Activated CD8-positive, alpha-beta memory T cell treated with anti-CD3 and anti-CD28 coated beads for 1 hour (primary cell): ENCODE measurements at places on chromosomes 2 and 18.

GRCh38 chr18:76913583-76913982 is 91.2 kb downstream of the ZNF236 start:
- no peak for DNase-seq

DNA sequence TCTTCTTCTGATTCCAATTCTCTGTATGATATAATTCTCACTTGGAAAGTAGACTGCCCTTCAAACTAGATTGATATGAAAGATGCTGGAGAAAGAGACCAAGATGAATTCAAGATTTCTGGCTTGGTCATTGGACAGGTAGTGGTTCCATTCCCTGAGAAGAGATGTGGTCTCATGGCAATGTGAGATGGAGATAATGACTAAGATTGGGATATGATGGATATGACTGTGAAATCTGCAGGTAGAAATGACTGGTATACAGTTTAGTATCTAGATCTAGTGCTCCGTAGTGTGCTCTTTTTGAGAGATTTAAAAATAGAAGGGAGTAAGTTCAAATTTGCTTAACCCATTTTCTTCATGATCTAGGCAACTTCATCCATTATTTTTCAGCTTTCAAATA is 425.4 kb upstream of the TRIB2 start:
- DNase-seq, result no peak

GRCh38 chr18:60247103-60247502 is 125.5 kb downstream of the MC4R start:
- DNase-seq, result no peak

DNA sequence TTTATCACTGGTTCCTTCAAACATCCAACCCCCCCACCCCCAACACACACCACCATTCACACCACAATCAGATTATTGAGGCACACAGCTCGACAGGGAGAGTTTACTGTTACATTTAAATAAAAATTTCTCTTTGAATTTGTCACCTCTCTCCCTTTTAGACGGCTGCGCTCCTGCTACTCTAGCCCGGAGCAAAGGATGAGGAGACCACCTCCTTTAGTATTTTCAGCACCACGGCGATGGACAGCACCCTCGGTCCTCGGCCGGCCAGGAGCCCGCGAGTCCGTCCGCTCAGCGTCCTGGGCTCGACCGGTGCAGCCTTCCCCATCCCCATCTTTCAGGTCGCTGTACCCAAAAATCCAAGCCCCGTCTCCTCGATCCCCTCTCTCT is 892 bp downstream of the CELF4 start:
- no peak for DNase-seq

DNA sequence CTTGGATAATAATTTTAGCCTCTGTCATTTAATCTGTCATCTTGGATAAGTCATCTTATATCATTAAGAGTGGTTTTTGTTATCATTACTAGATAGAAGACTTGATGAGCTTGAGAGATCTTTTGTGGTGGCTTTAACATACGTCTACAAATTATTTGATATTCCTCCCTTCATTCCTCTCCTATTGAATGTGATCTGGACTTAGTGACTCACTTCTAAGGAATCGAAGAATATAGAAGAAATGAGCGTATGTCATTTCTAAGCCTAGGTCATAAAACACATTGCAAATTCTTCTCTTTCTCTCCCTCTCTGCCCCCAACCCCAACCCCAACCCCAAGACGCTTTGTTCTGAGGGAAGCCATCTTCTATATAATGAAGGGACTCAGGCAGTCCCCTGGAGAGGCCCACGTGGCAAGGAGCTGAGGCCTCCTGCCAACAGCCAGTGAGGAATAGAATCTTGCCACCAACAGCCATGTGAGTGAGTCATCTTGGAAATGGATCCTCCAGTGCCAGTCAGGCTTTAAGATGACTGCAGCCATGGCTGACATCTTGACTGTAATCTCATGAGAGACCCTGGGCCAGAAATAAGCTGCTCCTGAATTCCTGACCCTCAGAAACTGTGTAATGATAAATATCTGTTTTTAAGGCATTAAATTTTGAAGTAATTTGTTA is 221.6 kb upstream of the SP5 start:
- no peak for DNase-seq

DNA sequence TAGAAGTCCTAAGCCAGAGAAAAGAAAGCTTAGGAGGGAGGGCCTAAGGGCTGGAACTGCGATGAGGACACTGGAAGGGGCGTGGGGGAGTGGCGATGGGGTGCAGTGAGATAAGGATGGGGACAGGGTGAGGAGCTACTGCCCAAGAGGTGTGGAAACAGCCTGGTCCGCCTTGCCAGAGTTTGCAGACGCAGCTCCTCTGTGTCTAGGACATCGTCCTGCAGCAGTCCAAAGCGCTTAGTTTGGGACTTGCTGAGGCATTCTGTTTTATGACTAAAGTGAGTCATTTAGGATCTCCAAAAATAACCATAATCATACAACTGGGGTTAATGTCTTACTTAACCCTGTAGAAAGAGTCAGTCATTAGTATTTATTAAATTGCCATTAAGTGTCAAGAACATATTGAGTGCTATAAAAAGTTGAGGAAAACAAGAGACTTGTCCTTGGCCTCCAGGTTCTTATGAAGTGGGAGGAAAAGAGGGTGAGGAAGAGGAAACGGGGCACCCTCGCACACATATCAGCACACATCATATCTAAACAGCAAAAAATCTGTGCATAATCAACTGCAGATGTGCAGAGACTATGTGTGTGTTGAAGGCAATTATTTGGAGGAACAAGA is 74.8 kb downstream of the CDK15 start:
- DNase-seq, result no peak

GRCh38 chr2:234861841-234862735 is 89.7 kb upstream of the SH3BP4 start:
- DNase-seq, result no peak

GRCh38 chr2:72605836-72606442 is 219.9 kb downstream of the EXOC6B start:
- no peak for DNase-seq

- DNase-seq, result no peak
Measured at GRCh38 chr2:45713591-45713990, 62.1 kb downstream of the PRKCE start.

- DNase-seq, result no peak
Measured at GRCh38 chr2:96501471-96501874, 3.7 kb downstream of the NEURL3 start.

DNA sequence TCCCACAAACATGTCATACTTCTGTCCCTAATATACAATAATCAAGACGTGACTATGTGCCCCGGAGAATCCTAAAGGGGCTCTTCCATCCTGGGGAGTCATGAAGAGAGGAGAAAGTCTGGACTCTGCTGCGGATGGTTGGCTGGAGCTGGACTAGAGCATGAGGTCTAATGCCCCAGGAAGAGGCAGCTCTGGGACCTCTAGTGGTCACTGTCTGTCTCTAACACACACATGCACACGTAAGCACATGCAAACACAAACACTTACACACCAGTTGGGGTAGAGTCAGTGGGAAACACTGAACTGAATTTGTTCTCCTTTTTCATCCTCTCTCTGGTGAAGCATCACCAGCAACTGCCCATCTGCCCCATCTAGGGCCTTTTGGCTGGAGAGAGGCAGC is 271.6 kb downstream of the TDRD15 start:
- DNase-seq, result no peak

- DNase-seq, result no peak
Measured at GRCh38 chr18:395456-396250, 104.8 kb downstream of the COLEC12 start.

- no peak for DNase-seq
Measured at GRCh38 chr2:108069515-108070310, 83.4 kb downstream of the SLC5A7 start.

GRCh38 chr18:48751727-48752468 is 198.9 kb downstream of the SMAD7 start:
- no peak for DNase-seq

GRCh38 chr2:191244350-191244749 is 854 bp upstream of the MYO1B start:
- no peak for DNase-seq

DNA sequence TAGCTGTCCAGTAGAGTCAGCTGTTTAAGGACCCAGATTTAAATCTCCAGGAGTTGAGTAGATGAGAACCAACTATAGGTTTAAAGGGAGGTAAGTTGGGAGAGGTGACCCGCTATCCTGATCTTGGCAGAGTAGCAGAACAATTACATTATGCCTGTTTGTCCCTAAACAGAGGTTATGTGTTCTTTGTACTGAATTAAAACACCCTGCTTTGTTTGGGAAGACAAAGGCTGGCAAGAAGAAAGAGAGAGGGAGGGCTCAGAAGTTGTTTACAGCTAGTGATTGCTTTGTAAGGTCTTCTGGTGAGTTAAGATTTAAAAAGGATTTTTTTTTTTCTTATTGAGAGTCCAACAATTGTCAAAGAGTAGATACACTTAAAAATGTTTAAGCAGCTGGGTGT is 37.3 kb downstream of the USP14 start:
- no peak for DNase-seq

- no peak for DNase-seq
Measured at GRCh38 chr18:49610022-49610445, 48.2 kb downstream of the LIPG start.

GRCh38 chr2:167961536-167962048 is 285.8 kb downstream of the STK39 start:
- DNase-seq, result no peak

- DNase-seq, result no peak
Measured at GRCh38 chr2:96953611-96953978, 32.8 kb downstream of the FAM178B start.

DNA sequence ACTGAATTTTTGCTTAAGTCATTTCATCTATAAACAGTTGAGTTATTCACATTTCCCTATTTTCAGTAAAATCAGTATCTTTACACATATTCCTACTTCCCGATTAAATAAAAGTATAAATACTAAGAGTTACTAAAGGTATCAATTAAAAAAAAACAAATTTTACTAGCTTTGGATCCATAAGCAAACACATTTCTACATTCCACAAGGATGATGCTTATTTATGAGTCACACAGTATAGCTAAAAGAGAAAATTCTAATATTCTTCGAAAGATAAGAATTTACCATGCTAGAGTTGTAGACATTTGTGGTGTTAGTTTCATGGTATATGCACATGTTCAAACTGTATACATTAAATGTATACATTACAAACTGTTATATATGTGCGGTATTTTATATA is 23.7 kb downstream of the PGAP1 start:
- no peak for DNase-seq

DNA sequence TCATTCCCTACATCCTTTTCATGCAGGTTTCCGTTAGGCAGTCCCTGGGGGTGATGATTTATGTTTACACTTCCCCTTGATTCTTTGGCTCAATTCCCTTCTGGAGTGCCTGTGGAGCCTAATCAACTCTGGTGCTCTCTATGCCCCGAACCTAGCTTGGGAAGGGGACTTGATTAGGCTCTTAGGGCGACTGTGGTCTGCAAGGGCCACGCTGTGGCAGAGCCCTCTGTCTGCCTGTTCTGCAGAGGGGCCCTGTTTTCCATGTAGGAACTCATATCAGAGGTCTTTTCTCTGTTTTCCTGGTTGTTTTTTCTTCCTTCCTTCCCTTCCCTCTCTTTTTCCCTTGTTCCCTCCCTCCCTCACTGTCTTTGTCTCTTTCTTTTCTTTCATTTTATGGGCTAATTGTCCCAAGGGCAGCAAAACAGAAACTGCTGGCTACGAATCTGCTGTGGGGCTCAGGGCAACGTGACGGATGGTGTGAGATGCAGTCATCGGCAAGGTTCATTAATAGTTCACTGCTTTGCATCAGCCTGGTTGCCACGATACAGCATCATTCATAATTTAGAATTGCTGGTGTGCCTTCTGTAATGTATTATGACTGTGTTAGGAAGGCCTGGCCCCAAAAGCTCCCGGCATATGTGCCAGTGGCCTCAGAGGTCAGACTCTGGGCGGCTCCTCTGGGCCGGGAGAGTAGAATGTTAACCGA is 134.5 kb downstream of the NAPG start:
- no peak for DNase-seq

- no peak for DNase-seq
Measured at GRCh38 chr2:70936165-70936978, 672 bp downstream of the ATP6V1B1 start.

- DNase-seq, result no peak
Measured at GRCh38 chr18:4510711-4511110, 55.6 kb upstream of the DLGAP1 start.

DNA sequence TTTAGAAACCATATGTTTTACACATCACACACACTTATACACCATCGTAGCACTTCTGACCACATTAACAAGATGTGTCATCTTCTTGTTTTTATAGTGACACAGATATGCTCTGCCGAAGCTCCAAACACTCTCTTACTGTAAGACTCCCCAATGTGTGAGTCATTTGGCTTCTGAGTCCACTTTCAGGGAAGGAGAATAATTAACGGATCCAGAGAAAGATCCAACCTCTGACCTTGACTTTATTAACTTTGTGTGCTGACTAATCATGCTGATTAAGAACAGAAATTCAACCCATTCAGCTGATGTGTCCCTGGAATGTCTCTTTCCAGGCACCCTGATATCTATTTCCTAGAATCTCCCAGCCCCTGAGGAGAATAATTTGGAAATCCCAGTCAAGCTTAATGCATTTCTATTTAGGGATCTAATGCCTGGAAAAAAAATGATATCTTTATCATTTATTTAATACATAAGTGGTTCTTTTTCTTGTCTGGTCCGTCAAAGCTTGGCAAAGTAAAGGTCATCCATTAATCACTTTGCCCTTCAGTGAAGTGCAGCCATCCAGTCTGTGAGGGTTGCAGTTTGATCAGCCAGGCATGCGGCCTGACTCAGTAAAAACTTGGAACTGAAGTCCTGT is 615.8 kb upstream of the SYT4 start:
- DNase-seq, result no peak

DNA sequence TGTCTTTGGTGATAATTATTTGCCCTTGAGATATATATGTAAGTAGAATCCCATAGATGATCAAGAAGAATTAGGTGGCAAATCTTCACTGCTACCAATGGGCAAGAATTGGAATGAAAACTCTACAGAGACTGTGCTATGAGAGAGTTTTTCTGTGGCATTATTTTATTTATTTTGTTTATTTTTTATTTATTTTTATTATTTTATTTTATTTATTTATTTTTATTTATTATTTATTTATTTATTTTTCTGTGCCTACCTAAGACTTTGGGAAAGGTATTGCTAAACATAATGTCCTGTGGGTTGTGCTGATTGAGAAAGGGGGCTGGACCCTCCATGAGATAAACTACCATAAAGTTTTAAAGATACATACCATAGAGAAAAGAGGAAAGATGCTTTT is 16.6 kb upstream of the NR4A2 start:
- no peak for DNase-seq
